ENCODE measurements at places on chromosomes 7 and 10.
A peak's percentile ranks its signal among the peaks of the same experiment; 100 is the strongest.

DNA sequence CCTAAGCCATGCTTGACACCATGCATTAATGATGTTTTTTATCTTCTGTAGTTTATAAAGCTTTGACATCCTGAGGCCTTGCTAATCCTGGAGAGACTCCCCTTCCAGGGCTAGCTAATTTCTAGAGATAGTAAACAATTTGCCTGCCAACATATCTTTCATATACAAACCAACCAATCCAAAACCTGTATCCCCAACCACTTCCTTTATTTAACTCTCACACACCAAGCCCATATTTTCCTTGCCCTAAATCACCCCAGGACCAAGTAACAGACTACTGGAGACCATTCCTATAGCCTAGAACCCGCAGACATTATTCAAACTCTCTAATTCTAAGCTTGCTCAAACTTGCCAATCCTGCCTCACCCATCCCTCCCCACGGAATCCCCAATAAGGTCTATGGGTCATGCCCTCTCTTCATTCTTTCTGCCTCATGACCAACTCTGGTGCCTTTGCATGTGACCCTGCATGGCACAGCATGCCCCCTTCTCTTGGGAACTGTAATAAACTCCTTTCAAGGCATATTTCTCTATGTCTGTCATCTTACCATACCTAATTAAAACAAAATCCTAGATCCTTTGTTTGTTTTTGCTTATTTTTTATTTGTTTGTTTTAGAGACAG is 116.6 kb upstream of the CACUL1 start:
- no peak for DNase-seq

GRCh38 chr10:1745780-1746456 is 8.6 kb upstream of the ADARB2 start:
- no peak for DNase-seq

GRCh38 chr7:55533050-55533728 is 39.1 kb downstream of the VOPP1 start:
- DNase-seq, result peak; percentile 76

GRCh38 chr7:159013181-159013690 is 131.4 kb downstream of the VIPR2 start:
- DNase-seq, result no peak

DNA sequence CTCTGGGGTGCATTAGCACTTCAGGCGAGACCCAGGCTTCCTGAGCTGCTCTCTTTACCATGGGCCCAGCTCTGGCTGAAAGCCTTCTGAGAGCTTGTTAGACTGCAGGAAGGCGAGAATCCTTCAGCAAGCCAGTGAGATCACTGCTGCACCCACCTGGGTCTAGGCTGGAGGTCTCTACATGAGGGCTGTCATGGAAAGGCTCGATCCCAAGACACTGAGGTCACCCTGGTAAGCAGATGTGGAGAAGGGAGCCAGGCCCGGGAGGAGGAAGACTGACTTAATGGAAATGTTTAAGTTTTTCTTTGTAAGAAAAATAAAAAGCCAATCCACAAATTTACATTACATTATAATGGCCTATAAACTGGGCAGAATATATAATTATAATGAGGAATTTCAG is 684.5 kb downstream of the TNS3 start:
- no peak for DNase-seq

GRCh38 chr7:30436046-30436445 is 42.5 kb downstream of the NOD1 start:
- no peak for DNase-seq

DNA sequence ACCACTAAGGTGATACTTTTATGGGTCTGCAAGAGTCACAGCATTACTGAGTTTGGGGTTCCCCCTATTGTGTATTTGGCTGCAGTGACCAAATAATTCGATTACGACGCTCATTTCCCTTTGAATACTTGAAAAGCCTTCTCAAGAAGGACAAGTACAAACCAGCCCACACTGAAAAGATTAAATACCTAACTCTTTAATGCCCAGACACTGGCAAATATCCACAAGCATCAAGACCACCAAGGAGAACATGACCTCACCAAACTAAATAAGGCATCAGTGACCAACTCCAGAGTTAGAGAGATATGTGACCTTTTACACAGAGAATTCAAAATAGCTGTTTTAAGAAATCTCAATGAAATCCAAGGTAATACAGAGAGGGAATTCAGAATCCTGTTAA is 31.8 kb upstream of the SFTPD start:
- no peak for DNase-seq

DNA sequence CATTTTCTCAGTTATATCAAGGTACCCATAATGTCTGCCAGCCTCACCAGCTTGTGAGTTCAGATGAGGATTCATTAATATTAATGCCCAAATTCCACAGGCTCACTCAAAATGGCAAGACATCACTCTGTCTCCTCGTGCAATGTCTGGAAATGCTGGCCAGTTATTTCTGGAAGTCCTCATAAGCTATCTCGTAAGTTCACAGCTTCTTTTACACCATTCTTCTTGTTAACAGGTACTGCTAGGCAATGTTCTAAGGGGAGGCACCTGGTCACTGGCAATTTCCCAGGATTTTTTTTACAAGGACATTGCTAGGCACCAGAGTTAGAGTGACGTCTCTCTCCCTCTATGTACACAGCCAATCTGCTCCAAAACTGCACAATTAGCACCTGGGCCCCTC is 80.2 kb upstream of the SEMA3C start:
- no peak for DNase-seq

- DNase-seq, result no peak
These were observed 569.5 kb upstream of the LRRN3 start for GRCh38 chr7:110521357-110521911.

- DNase-seq, result peak; percentile 5
These were observed 260.7 kb upstream of the PRKCQ start for GRCh38 chr10:6840766-6841165.

GRCh38 chr7:107439025-107439424 is 30.8 kb upstream of the GPR22 start:
- no peak for DNase-seq

- no peak for DNase-seq
These were observed 3.4 kb upstream of the HTRA1 start for GRCh38 chr10:122457934-122458333.

DNA sequence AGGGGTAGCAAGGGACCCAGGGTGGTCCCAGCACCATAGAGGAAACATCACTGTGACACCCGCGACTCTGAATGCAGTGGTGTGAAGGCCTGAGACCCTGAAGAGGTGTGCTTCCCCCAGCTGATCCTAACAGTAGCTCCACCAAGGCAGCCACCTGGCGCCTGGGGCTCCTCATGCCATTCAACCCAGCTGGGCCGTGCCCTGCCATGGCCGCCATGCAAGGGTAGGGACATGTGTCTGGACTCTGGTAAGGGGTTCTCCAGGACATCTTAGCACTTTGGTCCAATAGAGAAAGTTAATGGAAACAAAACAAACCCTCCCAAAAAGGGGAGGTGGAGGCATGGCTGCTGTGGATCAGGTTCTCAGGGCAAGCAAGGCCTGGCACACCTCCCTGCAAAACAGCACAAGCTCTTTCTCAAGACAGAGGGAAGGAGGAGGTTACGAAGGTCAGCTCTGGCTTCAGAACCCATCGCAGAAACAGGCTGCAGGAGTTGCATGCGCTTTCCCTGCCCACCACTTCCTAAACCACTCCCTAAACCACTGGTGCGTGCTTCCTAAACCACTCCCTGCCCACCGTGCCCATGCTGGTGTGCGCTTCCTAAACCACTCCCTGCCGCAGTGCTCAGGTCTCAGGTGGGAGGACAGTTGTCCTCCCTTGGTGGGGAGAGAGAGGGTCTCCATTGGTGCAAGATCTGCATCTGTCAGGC is 108.7 kb downstream of the LARP4B start:
- DNase-seq, result peak; percentile 25

GRCh38 chr7:85070967-85071628 is 115.8 kb downstream of the SEMA3D start:
- DNase-seq, result no peak

DNA sequence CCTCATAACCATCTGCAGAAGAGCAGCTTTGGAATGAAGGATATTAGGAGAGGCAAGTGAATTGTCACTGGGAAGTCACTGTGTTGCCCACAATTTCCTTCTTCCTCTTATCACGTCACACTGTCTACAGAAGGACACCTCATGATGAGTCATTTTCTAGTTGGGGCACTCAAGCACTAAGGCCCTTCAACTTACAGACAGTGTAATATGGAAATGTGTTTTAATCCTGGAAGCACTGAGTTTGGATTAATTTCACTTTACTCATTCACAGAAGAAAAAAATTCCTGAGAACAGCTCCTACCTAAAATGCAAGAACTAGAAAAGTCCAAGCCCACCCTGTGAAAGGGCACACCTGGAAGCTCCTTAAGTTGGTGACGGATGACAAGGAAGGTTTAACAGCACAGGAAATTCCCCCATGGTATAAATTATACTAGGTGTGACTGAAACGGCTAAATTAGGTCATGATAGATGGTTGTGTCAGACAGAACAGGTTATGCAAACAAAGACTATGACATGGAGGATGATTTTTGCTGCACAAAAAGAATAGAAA is 56.6 kb downstream of the PARD3 start:
- DNase-seq, result peak; percentile 13

Data from hematopoietic multipotent progenitor cell treated with erythropoietin and hydrocortisone succinate and interleukin-3 and kit ligand, for 6 days (in vitro differentiated cells).